BE2C (cell line): ENCODE measurements at places on chromosomes 6 and 20.
A peak's percentile ranks its signal among the peaks of the same experiment; 100 is the strongest.

GRCh38 chr20:50991076-50991475 is 31.8 kb downstream of the KCNG1 start:
- DNase-seq: no peak

DNA sequence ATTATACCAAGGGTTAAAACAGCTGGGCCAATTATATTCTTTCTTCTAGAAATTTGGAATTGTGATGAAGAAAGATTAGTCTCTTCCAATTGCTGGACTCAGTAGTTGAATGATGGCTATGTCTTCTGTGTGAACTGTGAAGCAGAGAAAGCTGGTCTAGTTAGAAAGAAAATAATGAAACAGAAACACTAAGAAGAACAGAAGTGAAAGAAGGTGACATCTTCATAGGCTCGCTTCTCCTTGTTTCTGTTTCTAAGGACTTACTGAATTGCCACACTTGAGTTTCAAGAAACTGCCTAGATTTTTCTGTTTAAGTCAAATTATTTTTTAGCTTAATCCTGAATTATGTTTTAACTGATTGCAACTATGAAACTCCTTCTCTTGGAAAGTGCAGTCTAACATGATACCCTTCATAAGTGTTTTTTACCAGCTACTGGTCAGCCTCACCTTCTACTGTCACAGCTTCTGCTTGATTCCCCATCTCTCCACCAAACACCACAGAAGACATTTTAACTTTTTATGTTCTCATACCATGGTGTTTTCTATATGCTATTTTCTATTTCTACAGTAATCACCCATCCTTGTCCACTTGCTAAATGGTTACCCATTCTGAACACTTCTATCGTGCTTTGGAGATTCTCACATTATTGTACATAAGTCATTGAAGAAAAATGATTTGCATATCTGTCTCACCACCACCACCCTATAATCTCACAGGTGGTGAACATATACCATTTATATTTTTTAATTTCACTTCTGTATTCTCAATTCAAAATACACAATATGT is 268.8 kb downstream of the GRIK2 start:
- DNase-seq: no peak

DNA sequence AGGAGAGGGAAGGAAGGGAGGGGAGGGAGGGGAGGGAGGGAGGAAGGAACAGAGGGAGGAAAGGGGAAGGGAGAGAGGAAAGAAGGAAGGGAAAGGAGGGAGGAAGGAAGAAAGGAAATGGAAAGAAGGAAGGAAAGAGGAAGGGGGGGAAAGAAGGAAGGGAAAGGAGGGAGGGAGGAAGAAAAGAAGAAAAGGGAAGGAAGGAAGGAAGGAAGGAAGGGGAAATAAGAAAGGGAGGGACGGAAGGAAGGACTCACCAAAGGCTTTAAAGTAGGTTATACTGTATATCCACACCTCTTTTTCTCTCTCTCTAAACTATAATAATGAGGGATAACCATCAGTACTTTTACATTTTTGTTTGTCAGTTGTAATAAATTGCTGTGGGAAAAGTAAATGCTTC is 324.9 kb downstream of the ARHGAP18 start:
- DNase-seq: no peak

DNA sequence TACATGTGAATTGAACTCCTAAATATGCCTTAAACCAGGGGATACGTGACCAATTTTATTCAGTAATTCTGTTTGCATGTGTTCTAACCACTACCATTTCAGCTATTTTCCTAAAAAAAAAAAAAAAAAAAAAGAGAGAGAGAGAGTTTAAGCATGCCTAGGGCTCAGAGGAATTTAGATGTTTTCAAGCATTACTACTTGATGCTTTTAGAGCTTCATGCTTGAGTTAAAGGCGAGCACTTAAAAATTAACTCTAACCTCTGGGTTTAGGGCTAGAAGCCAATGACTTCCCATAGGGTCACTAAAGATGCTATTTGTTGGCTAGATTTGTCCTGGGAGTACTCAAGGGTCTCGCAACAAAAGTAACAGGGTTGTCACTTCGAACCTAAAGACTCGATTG is 217.7 kb downstream of the ATXN1 start:
- no peak for DNase-seq

DNA sequence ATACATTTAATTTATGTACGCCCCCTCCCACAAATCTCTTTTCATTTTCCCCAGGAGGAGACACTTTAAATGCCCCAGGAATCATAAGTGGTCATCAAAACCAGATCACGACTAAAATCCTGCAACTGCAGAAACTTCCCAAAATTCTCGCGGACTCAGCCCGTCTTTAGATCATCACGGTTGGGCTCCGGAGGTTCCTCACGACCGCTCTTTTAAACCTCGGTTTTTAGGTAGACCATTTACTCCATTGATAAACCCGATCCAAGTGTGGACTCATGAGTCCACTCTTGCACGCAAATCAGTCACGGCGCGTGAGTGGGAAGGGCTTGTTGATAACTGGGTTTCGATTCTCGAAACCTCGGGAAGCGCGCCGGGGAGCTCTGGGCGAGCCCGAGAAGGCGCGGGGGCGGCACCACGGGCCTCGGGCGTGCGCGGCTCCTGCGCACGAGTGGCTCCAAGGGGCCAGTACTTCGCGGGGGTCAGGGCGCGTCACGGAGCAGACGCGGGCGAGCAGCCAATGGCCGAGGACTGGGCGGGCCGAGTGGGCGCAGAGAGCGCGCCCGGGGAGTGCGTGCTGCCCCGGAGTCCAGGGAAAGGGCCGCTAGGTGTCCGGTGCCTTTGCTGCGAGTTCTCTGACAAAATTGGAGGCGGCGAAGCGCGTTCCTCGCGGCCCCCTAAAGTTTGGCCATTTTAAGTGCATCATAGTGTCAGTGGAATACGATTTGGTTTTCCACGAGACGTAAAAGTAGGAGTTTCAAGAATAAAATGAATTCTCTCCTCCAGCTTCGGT is 635 bp upstream of the TENT5A start:
- peak; percentile 93 for DNase-seq

DNA sequence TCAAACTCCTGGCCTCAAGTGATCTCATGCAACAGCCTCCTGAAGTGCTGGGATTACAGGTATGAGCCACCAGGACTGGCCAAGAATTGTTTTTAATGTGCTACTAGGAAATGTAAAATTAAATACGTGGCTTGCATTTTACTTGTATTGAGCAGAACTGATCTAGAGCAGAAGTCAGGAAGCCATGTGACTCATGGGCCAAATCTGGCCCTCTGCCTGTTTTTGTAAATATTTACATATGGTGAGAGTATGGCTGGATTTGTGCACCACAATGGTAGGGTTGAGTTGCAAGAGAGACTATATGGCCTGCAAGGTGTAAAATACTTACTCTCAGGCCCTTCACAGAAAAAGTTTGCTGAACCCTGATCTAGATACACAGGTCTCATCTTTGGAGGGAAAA is 75.8 kb downstream of the LAMP5 start:
- no peak for DNase-seq

DNA sequence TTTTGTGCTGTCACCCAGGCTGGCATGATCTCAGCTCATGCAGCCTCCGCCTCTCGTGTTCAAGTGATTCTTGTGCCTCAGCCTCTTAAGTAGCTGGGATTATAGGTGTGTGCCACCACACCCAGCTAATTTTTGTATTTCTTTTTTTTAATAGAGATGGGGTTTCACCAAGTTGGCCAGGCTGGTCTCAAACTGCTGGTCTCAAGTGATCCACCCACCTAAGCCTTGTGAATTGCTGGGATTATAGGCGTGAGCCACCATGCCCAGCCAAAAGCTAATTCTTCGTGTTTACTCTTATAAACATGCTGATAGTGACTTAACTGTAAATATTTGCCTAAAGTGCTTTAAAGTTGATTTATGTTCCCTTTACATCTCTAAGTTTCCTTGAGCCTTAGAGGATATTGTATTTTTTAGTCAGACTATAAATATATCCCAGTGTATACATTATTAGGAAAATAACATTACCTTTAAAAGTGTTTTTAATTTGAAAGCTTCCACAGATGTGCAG is 91.7 kb downstream of the COL21A1 start:
- DNase-seq: no peak

GRCh38 chr6:100965067-100965466 is 83.9 kb upstream of the ASCC3 start:
- no peak for DNase-seq

DNA sequence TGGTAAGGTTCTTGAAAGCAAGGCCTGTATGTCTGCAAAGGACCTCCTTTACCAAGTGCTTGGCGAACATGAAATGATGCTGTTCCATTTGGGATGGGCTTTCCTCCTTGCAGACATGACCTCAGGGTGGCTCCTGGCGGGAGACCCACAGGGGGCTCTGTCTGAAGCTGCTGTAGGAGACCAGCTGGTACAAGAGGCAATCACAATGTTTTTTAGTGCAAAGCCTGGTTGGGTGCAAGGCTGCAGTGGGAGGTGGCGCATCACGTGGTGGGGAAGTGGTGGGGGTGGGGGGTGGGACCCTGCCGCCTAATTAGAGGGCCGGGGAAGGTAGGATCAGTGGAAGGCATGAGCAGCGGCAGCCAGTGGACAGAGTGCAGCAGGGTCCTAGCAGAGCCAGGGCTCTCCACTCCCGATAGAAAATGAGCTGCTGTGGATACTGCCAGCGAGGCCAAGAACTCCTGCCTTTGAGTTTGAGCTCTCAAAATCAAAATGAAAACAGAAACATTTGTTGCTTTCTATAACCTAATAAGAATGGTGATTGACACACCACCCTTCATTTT is 9.1 kb upstream of the ARMC2 start:
- DNase-seq: no peak

DNA sequence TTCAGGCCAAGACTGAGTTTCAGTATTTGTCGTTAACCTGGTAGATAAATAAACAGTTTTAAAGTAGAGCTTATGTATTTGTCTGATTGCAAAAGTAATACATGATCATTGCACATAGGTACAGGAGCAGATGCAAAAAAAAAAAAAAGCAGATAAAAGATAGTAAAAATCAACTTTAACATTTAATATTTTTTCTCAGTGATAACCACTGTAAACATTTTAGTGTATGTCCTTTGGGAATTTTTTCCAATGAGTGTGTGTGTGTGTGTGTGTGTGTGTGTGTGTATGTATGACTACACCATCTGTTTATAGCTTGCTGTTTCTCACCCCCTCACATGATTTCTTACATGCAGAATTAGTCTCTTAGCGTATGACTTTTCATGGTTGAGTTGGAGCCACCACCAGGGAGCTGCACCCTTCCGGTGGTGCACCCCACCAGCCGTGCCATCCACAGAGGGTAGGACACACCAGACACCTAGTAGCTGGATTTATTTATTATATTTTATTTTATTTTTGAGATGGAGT is 26.3 kb downstream of the WRNIP1 start:
- no peak for DNase-seq

- DNase-seq: no peak
Measured at GRCh38 chr6:148974351-148974750, 227.5 kb downstream of the UST start.
